ENCODE measurements at places on chromosomes 4 and X. TPM values are rescaled to one million over a fixed set of nuclear protein-coding genes. Genes with fewer than 3 reads are reported as not detected.

Gene PQBP1
- total RNA-seq: 62.2 TPM

- H3K27me3 ChIP-seq: peaks cover 4% of the 10 kb centered on the region
- DNase-seq: no peak
- peaks cover 4% of the 10 kb centered on the region for H3K4me1 ChIP-seq
- no peak overlapping the region for H3K27ac ChIP-seq
Measured at GRCh38 chr4:112102875-112103370, 42.3 kb upstream of the FAM241A start.

Gene SMC1A
- total RNA-seq: 65.1 TPM

GRCh38 chr4:173797296-173797695, 267.3 kb upstream of the HAND2 start:
- H3K4me1 ChIP-seq: peaks cover 8% of the 10 kb centered on the region
- DNase-seq: no peak
- no peaks in the 10 kb centered on the region for H3K36me3 ChIP-seq
- H3K27me3 ChIP-seq: no peaks in the 10 kb centered on the region

DNA sequence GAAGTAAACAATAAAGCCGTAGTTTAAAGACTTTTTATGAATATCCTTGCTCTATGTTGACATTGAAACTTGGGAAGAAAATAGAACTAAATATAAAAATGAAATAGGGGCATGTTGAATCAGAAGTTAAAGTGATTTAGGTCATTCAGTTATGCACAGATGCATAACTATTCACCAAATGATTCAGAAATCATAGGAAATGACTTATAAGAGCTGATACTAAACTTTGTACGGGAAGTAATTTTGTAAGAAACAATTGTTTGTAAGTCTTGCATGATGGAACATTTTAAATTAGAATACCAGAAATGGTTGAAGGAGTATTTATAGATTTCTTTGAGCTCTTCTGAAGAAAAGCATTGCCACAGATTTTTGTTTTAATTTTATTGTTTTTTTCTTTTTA, 246.5 kb downstream of the CPE start:
- peaks cover 5% of the 10 kb centered on the region for H3K4me1 ChIP-seq
- no peaks in the 10 kb centered on the region for H3K27me3 ChIP-seq
- no peak overlapping the region for H3K4me3 ChIP-seq
- no peak for DNase-seq
- no peaks in the 10 kb centered on the region for H3K36me3 ChIP-seq

- no peak overlapping the region for H3K4me3 ChIP-seq
- H3K4me1 ChIP-seq: no peaks in the 10 kb centered on the region
- H3K27ac ChIP-seq: no peak overlapping the region
- no peaks in the 10 kb centered on the region for H3K27me3 ChIP-seq
- no peak for DNase-seq
Measured at GRCh38 chrX:68571610-68572311, 72.9 kb downstream of the YIPF6 start.

Gene DCTD
- 101 TPM for total RNA-seq

GRCh38 chr4:159298502-159298901, 195.6 kb downstream of the RAPGEF2 start:
- no peak for DNase-seq
- H3K27me3 ChIP-seq: no peaks in the 10 kb centered on the region
- H3K4me3 ChIP-seq: no peak overlapping the region
- H3K4me1 ChIP-seq: peaks cover 12% of the 10 kb centered on the region
- H3K36me3 ChIP-seq: no peaks in the 10 kb centered on the region
- H3K27ac ChIP-seq: peak overlapping the region; percentile 70

GRCh38 chrX:18871161-18871890, 112.6 kb downstream of the PHKA2 start:
- no peak for DNase-seq
- peaks cover 12% of the 10 kb centered on the region for H3K4me1 ChIP-seq
- no peak overlapping the region for H3K4me3 ChIP-seq

DNA sequence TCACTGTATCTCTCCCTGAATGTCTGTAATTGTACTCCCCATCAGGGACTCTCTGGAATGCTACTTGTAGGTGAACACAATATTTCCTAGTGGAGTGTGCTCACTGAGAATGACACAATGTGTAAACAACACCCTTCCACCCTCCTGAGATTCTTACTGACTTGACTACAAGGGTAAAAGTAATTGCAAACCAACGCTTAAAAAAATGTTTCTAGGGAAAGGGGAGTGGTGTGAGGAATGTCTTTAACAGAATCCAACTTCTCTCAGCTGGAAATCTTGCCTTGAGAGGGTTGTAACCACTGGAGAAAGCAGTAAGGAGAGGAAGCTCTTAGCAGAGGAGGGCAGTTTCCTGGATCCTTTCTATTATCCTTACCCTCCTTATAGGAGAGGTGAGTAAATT, 5.1 kb upstream of the RAPGEF2 start:
- peaks cover 5% of the 10 kb centered on the region for H3K27me3 ChIP-seq
- H3K36me3 ChIP-seq: no peaks in the 10 kb centered on the region
- no peak overlapping the region for H3K4me3 ChIP-seq
- DNase-seq: no peak
- peaks cover 19% of the 10 kb centered on the region for H3K4me1 ChIP-seq
- H3K27ac ChIP-seq: peak overlapping the region; percentile 36

Gene PABPC1L2B
- total RNA-seq: not detected

DNA sequence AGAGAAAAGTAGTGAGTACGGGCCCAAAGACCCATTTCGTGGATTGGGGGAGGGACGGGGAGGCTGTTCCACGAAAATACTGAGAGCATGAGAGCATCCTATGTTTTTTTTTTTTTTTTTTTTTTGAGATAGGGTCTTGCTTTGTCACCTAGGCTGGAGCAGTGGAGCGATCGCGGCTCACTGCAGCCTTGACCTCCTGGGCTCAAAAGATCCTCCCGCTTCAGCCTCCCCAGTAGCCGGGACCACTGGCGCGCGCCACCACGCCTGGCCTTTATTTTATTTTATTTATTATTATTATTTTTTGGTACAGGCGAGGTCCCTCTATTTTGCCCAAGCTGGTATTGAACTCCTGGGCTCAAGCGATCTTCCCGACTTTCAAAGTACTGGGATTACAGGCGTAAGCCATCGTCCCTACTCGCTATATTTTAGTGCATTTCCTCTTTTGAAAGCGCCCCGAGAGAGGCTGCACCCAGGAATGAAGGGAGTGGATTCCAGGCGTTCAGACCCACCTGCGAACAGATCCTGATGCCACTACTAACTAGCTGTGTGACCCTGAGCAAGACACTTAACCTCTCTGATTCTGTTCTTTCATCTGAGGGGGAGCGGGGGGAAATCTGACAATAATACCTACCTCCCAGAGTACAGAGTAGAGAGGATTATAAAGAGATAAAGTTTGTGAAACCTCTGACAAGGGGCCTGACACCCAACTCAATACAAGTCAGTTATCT, 5.4 kb upstream of the MSX1 start:
- DNase-seq: no peak
- H3K27ac ChIP-seq: peak overlapping the region; percentile 56
- H3K27me3 ChIP-seq: peaks cover 8% of the 10 kb centered on the region
- peaks cover 61% of the 10 kb centered on the region for H3K4me1 ChIP-seq
- H3K4me3 ChIP-seq: peak overlapping the region; percentile 75
- no peaks in the 10 kb centered on the region for H3K36me3 ChIP-seq

Gene CSAG2
- not detected for total RNA-seq

Gene F9
- total RNA-seq: not detected

DNA sequence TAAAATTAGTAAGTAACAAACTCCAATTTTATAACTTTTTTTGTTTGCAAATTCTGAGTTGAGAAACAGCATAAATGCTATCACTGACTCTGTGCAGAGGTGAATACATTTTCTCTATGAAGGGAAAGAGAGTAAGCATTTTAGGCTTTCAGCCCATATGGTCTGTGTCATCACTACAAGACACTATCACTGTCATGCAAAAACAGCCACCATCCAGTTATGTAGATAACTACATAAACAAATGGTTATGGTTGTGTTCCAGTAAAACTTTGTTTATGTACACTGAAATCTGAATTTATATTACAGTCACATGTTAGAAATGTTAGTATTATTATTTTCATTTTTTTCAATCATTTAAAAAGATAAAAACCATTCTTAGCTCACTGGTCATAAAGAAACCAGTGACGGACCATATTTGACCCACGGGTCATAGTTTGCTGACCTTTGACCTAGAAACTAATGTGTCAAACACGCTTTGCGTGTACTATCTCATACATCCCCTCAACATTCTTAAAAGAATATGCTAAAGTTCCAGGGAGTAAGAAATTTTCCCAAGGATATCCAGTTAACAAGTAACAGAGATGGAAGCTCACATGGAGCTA, 29.1 kb downstream of the RASGEF1B start:
- no peak for DNase-seq
- no peaks in the 10 kb centered on the region for H3K27me3 ChIP-seq
- H3K4me3 ChIP-seq: no peak overlapping the region
- H3K36me3 ChIP-seq: peaks cover 48% of the 10 kb centered on the region

Gene PCDH19
- 6.8 TPM for total RNA-seq

Gene CD38
- not detected for total RNA-seq

DNA sequence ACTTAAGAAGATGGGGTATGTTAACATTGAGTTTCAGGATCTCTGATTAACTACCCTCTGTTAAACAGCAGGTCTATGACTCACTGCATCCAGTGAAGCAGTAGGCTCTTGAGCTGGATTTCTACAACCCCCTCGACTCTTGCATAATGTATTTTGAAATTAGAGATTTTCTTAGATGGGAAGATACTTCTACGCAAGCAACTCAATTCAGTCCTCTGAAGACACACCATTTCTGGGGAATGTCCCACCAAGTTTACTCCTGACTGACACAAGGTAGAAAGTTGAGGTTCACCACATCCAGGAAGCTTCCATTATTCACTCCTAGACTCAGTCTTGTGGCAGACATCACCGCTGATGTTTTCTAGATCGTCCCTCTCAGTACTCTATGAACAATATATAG, 12.9 kb downstream of the PALLD start:
- H3K27me3 ChIP-seq: no peaks in the 10 kb centered on the region
- H3K36me3 ChIP-seq: no peaks in the 10 kb centered on the region
- DNase-seq: no peak
- H3K4me1 ChIP-seq: peaks cover 2% of the 10 kb centered on the region

DNA sequence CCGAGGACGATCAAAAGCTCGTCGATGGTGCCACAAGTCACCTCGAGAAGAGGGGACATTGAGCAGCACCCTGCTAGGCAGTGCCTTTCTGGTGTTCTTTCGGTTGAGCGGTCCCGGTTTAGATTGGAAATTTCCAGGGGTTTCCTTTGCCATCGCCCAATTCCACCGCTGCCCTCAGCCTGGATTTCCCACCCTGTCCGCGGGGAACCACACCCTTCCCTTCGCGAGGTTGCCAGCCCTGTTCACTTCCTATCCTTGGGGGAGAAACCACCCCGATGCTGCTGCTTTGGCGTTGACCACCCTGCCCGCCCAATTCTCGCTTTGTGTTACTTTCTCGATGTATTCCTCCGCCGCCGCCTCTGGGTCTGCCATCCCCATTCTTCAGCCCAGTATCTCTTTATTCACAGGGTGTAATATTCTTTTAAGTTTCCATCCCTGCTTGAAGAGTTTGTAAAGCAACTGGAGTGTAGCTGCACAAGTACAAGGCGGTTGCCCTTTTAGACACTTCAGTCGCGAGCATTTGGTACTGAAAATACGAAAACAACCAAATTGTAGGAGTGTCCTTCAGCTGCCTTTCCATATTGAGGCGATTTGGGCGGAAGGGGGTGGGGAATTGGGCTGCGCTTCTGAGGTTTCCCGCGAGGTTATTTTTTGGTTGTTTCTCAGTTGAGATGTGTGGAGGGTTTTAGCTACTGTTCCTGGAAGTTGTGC, 1.1 kb downstream of the OGT start:
- DNase-seq: no peak
- H3K4me1 ChIP-seq: peaks cover 16% of the 10 kb centered on the region
- no peaks in the 10 kb centered on the region for H3K27me3 ChIP-seq
- H3K27ac ChIP-seq: peak overlapping the region; percentile 90

DNA sequence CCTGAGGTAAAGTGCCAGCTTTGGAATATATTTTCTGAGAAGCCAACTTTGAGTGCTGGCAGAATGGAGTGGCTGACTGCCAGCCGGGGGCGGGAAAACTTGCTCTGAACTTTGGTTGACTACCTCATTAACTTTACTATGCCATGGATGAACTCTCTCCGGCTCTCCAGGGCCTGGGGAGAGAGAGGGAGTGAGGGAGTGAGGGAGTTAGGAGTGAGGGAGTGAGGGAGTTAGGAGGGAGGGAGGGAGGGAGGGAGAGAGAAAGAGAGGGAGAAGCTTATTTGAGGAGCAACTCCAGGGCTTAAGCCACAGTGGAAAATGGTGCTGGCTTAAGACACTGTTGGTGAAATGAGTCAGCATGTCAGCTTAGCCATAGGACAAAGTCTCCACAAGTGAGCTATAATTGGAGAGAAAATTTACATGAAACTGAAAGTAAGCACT, 280.9 kb upstream of the RPS6KA3 start:
- no peaks in the 10 kb centered on the region for H3K27me3 ChIP-seq
- H3K27ac ChIP-seq: peak overlapping the region; percentile 71
- H3K4me1 ChIP-seq: peaks cover 8% of the 10 kb centered on the region
- DNase-seq: no peak
- no peaks in the 10 kb centered on the region for H3K36me3 ChIP-seq

DNA sequence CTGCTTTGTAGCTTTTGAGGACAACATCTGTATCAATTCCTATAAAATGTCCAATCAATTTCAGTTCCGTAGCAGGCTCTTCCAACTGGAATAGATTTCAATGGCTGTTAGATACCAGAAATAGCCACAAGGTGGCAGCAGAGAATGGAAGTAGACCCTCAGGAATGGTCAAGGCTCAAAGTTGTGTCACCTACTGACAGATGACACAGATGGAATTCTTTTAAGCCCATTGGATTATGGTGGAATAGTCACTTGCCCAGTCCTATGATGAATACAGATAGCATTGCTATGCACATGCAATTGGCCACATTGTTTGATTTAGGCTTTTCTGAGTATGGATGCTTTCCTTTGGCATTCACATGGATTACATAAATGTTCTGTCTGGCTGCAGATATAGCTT, 130.4 kb upstream of the RADX start:
- no peaks in the 10 kb centered on the region for H3K36me3 ChIP-seq
- no peak for DNase-seq
- no peak overlapping the region for H3K4me3 ChIP-seq
- peaks cover 3% of the 10 kb centered on the region for H3K27me3 ChIP-seq
- H3K27ac ChIP-seq: no peak overlapping the region

Gene IDS
- 44.0 TPM for total RNA-seq

- H3K4me1 ChIP-seq: peaks cover 2% of the 10 kb centered on the region
- no peaks in the 10 kb centered on the region for H3K36me3 ChIP-seq
- H3K27ac ChIP-seq: no peak overlapping the region
- no peak overlapping the region for H3K4me3 ChIP-seq
- DNase-seq: no peak
Measured at GRCh38 chrX:42954880-42955279, 176.9 kb upstream of the PPP1R2C start.

GRCh38 chr4:187141101-187141500, 417.4 kb upstream of the FAT1 start:
- no peak for DNase-seq
- H3K27me3 ChIP-seq: no peaks in the 10 kb centered on the region
- H3K27ac ChIP-seq: no peak overlapping the region
- H3K36me3 ChIP-seq: no peaks in the 10 kb centered on the region
- peaks cover 18% of the 10 kb centered on the region for H3K4me1 ChIP-seq

GRCh38 chr4:75598390-75598789, 31.9 kb downstream of the CDKL2 start:
- no peaks in the 10 kb centered on the region for H3K36me3 ChIP-seq
- H3K27me3 ChIP-seq: no peaks in the 10 kb centered on the region
- peaks cover 4% of the 10 kb centered on the region for H3K4me1 ChIP-seq
- H3K4me3 ChIP-seq: no peak overlapping the region
- no peak overlapping the region for H3K27ac ChIP-seq
- no peak for DNase-seq

Gene IL13RA1
- total RNA-seq: 24.5 TPM

- no peak overlapping the region for H3K27ac ChIP-seq
- H3K4me3 ChIP-seq: no peak overlapping the region
- no peak for DNase-seq
- H3K36me3 ChIP-seq: no peaks in the 10 kb centered on the region
- H3K27me3 ChIP-seq: no peaks in the 10 kb centered on the region
Measured at GRCh38 chrX:20715176-20715575, 448.5 kb upstream of the RPS6KA3 start.
